GM12891 (cell line): ENCODE measurements at places on chromosomes 5 and 9.

DNA sequence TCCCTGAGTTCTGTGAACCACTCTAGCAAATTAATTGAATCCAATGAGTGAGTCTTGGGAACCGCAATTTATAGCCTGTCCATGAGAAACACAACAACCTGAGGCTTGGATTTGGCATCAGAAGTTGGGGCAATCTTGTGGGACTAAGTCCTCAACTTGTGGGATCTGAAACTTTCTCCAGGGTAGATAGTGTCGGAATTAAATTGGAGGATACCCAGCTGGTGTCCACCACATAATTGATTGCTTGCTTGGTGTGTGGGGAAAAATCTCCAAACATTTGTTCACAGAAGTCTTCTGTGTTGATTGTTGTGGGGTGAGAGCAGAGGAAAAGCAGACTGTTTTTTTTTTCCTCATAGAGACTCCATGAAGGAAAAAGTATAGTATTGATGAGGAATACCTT, 320.6 kb upstream of the MEF2C start:
- no peak for DNase-seq

DNA sequence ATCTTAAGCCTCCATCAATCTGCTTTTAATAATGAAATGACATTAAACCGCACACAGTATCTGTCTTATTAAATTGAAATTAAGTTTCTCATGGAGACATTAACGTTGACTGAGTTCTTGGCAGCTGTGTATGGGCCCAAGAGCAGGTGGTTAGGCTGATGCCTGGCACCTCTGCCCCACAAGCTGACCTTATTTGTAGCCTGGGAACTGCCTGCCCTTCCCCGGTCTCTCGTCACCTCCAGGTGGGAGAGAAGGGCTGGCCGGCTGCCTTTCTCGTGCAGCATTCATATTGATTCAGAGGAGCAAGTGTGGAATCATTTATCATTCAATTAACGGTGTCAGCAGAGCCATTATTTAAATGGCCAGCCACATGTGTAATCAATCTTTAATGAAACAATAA, 53.0 kb upstream of the FCN1 start:
- DNase-seq, result no peak

DNA sequence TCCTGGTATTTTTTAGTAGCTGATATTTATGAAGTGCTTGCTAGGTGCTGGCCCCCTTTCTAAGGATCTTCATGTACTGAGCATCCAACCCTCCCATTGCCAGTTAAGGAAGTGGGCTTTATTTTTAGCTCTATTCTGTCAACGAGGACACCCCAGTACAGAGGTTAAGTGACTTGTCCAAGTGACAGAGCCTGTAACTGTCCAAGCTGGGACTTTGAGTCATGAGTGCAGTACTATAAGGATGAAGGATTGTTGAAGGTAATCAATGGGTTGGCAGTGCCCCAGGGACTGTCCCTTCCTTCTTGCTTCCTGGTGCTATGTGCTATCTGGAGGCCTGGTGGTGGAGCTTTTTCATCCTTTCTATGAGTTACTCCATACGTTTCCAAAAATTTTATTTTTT, 18.0 kb upstream of the FABP6 start:
- no peak for DNase-seq

DNA sequence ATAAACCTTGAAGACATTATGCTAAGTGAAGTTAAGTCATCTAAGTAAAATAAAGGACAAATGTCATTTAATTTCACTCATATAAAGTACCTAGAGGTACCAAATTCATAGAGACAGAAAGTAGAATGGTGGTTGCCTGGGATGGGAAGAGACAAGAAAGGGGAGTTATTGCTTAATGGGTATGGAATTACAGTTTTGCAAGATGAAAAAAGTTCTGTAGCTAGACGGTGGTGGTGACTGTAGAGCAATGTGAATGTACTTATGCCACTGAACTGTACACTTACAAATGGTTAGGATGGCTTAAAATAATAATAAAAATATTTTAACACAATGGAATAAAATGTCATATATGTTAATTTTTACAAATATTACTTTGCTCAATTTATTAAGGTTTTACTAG, 128.0 kb downstream of the MPDZ start:
- DNase-seq, result no peak

DNA sequence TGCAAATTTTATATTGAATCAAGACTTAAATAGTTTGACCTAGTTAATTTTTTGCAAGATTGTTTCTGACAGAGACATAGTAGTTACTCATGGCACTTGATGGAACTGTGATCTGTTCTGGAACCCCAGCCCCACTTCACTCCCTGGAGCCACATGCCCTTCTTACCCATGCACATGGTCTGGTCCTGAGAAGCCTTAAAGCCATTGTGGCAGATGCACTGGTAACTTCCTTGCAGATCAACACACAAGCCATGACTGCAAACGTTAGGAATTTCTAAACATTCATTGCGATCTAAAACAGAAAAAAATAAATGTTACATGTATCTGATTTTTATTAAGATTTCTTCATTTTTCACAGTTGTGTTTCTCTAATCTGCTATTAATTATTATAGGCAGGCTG, 221.2 kb downstream of the SLC12A2 start:
- DNase-seq, result no peak

DNA sequence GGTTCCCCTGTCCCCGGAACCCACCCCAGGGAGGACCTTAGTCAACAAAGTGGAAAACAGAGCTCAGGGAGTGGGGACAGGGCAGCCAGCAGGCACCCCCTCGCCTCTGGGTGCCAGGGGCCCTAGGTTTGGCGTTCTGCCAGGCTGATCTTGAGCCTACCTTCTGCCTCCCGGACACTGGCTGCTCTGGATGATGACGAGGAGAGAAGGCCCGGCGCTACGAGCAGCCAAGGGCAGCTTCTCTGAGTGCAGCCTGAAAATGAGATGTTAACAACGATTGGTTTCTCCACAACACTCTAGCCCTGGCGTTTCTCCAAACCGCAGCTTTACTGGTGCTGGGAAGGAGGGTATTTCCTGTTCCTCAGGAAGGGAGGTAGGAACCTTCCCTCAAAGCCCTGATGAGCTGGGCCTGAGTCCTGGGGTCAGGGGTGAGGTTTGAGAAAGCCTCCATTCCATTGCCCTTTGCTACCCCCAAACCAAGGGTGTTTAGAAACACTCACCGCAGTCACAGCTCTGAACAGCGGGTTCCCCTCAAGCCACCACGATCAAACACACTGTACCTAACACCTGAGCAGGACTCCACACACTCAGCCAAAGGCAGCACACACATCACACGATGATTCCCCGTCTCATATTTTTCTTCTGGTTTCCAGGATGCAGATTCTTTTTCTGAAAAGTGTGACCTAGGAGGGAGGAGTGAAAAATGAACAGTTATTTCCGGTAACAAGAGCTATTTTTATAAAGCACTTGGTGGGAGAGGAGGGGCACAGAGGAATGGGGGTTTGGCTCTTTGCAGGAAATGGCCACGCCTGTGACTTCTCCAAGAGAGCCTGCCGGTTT, at the start of gene STING1:
Gene STING1, minus strand, starts transcription at position 709 of the 840 bp plus-strand sequence. CDS start 1,054 bp downstream, outside the sequence.
- DNase-seq, result no peak

DNA sequence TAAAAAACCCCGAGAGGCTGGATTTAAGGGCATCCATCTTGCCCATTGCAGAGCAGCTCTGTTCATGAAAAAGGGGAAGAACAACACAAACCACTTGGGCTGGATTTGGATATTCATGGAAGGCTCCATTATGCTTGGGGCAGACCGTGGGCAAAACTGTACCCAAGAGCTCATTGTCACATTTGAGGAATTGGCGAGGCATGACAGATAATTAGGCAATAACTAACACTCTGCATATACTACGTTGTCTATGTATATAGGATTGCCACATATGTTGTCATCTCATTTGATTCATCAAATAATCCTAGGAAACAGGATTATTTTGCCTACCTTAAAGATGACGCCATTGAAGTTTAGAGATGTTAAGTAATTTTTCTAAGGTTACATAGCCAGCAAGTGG, 255.4 kb downstream of the SMARCA2 start:
- DNase-seq, result no peak

GRCh38 chr5:97418462-97418861, 235.4 kb upstream of the RIOK2 start:
- no peak for DNase-seq

GRCh38 chr5:164832516-164832915, 1327.1 kb downstream of the MAT2B start:
- no peak for DNase-seq

GRCh38 chr9:16509997-16510396, 360.5 kb downstream of the BNC2 start:
- DNase-seq, result no peak

- DNase-seq, result no peak
Measured at GRCh38 chr9:33273972-33274328, 9.1 kb downstream of the CHMP5 start.

GRCh38 chr5:101532430-101532829, 629.3 kb upstream of the ST8SIA4 start:
- no peak for DNase-seq

GRCh38 chr9:72333709-72334108, 31.3 kb downstream of the ZFAND5 start:
- DNase-seq, result no peak

DNA sequence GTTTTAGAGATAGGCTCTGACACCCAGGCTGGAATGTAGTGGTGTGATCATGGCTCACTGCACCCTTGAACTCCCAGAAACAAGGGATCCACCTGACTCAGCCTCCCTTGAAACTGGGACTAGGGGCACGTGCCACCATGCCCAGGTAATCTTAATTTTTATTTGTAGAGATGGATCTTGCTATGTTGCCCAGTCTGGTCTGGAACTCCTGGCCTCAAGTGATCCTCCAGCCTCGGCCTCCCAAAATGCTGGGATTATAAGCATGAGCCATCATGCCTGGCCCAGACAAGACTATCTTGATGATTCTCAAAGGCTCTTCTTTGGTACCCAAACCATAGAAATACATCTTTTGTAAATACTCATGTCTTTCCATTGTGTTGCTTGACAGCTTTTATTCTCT, 10.8 kb downstream of the OSMR start:
- DNase-seq, result no peak

DNA sequence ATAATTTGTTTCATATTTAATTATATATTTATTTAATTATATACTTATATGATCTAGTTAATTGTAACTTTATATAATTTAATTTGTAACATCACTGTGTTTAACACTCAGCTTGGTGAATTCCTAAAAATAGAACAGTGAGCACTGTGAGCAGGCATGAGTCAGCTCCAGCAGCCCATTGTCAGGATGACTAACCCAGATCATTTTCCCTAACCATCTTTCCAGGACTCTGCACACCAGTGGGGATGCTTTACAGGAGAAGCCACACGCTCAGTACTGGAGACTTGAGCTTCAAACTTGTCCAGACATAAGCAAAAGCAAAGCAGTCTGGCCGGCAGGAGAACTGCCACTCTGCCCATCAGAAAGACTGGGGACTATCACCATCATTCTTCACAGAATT, 446.2 kb upstream of the TRPC7 start:
- no peak for DNase-seq

- no peak for DNase-seq
Measured at GRCh38 chr5:151547364-151547763, 43.8 kb downstream of the FAT2 start.

DNA sequence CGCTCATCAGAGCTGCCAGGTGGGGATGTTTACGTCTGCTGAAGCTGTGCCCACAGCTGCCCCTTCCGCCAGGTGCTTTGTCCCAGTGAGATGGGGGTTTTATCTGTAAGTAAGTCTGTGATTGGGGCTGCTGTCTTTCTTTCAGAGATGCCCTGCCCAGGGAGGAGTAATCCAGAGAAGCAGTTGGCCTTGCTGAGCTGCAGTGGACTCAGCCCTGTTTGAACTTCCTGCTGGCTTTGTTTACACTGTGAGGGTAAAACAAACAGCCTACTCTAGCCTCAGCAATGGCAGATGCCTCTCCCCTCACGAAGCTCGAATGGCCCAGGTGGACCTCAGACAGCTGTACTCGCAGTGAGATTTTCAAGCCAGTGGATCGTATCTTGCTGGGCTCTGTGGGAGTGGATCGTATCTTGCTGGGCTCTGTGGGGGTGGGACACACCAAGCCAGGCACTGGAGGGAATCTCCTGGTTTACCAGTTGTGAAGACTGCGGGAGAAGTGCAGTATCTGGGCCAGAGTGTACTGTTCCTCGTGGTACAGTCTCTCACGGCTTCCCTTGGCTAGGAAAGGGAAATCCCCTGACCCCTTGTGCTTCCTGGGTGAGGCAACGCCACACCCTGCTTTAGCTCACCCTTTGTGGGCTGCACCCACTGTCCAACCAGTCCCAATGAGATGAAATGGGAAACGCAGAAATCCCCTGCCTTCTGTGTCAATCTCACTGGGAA, 530.1 kb upstream of the DMAC1 start:
- no peak for DNase-seq

DNA sequence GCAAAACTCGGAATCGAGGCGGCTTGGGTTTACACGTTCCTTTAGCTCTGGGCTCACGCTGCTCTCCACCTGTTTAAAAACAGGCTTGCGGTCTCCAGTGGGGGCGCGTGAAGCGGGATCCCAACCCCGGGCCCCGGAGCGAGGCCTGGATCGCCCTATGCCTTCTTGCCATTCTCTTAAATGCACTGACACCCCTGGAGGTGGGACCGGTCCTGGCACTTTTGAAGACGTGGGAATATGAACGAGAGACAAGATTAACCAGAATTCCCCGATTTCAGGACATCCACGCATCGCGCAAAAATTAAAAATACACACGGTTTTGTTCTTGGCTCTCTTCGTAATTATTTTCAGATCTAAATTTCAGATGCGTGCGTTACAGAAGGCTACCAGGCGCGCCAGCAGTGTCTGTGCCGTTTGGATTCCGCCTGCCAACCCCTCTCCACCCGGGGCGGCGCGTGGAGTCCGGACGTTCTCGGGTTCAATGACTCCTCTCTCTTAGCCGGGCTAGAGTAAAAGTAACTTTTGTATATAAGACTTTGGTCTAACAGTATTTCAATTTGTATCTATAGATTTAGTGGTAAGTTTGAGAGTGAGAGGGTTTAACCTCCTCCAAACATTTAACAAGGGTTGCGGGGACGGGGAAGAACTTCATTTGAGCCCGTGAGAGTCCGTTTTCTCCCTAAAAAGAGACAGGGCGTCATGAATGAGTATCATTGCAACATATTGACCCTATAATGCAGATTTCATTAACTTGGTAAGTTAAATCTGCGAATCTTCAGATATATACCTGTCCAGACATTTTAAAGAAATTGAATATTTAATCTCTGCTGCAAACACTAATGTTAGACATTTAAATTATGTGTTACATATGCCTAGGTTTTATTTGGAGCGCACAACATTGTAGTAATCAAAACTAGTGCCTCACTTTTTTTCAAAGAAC, 3.8 kb downstream of the FOXD1 start:
- no peak for DNase-seq

- no peak for DNase-seq
Measured at GRCh38 chr9:97046228-97046627, 7.3 kb upstream of the CTSV start.

- no peak for DNase-seq
Measured at GRCh38 chr5:606526-607399, 5.4 kb upstream of the CEP72 start.

GRCh38 chr5:73388306-73388684, 60.3 kb downstream of the FOXD1 start:
- no peak for DNase-seq

DNA sequence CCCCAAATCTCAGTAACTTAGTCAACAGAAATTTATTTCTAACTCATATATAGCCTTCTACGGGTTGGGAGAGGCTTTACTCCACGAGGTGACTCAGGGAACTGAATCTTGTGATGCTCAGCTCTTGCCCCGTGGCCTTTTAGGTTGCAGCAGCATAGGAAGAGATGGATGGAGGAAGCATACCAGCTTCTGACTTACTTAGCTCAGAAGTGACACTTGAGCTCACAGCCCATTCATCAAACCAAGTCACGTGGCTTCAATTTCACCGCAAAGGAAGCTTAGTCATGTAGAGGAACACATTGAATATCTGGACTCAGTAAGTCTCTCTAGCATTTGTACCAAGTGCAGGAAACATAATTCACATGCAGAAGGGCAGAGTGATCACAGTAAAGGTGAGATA, 124.1 kb upstream of the KCNN2 start:
- no peak for DNase-seq
